ENCODE measurements at places on chromosomes 16 and 17.

DNA sequence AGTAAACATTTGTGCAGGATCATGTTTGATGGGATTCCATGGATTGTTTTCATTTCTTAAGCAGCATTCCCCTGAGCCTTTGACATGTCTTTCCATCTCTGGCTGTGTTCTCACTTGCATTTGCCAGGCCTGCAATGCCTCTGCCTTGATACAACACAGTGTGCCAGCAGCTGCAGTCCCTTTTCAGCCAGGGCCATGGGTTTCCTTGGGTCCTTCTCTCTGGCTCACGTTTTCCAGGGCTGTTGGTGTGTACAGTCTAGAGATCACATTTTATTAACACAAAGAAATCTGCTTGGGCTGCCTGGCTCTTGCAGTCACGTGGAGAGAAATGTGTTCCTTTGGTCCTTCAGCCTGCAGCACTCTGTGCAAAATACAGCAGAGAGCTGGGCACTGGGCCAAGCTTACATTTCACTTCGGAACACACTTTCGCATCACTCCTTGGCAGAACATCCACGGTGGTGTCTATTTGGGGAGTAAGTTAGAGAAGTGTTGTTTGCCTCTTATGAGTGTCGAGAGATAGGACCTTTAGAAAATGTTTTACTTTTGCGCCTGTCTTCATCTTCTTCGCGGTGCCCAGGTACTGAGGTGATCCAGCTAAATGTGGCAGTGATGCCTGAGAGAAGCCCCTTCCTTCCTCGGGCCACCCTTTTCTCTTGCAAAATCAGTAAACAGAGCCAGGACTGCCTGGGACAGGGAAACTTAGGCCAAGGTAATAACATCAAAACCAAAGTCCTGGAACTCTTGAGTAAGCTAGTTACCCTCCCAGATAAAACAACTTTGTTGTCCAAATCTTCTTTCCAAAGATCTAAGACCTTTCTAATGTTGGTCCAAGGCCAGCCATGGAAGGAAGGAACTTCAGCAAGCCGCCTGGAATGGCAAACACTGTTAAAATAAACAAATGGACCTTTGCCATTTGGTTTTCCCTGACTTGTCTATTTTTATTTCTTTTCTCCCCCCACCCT is 20.9 kb downstream of the HLF start:
- peak; percentile 92 for DNase-seq

GRCh38 chr16:20675488-20676267 is 21.8 kb downstream of the ACSM1 start:
- peak; percentile 7 for DNase-seq

DNA sequence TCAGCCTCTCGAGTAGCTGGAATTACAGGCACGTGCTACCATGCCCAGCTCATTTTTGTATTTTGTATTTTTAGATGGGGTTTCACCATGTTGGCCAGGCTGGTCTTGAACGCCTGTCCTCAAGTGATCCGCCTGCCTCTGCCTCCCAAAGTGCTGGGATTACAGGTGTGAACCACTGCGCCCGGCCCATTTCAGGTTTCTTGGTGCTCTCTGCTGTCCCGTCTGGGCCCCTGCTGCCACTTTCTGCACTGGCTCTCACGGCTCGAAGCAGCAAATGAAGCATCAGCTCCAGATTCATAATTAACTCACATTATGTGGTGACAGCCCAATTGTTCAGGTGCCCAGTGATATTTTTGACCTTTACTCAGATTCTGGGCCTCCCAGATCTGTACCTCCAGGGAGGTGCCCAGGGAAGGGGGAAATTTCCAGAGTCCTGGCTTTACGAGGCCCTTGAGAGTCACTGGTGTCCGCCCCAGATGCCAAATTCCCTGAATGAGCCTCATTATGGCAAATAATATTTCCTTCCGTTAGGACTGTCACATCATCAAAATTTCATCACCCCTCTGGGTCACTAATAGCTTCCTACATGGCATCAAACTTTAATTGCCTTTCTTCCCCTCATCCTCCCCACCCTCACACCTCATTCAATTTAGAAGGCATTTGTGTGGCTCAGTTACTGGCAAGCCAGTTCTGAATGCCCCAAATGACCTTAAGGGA is 9.0 kb downstream of the SDK2 start:
- DNase-seq = no peak

DNA sequence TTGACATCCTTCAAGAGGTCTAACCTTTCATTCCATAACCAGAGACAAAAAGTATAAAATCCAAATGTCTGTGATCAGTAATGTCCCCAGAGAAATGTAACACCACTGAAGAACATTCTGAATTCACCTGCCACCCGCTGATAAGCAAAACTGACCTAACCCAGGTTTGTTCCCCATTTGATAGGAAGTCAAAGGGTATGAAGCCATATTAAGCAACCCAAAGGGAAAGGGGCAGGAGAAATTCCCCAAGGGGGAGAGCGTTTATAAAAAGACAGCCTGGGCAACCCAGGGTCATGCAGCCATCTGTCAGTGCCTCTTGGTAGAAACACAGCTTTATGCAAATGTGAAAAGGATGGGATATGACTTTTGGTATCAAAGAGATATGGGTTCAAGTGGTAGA is 30.7 kb upstream of the PIK3R6 start:
- no peak for DNase-seq

DNA sequence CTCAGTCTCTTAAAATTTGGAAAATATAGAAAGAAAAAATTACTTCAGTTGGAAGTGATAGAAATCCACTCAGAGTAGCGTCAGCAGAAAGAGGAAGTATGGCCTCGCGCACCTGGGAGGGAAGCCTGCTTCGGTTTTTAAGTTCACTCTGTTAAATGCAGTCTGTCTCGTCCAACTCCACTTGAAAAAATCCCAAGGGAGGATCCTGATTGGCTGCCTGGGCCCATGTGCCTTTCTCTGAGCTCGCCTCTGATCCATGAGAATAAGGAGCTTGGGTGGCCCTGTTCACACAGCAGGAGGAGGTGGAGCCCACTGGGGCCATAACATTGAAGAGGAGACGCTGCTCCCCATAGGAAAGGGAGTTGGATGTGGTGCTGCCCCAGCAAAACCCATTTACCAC is 40.7 kb downstream of the DNAJA2 start:
- DNase-seq = no peak

GRCh38 chr17:19299214-19299747 is 62.1 kb downstream of the EPN2 start:
- no peak for DNase-seq

DNA sequence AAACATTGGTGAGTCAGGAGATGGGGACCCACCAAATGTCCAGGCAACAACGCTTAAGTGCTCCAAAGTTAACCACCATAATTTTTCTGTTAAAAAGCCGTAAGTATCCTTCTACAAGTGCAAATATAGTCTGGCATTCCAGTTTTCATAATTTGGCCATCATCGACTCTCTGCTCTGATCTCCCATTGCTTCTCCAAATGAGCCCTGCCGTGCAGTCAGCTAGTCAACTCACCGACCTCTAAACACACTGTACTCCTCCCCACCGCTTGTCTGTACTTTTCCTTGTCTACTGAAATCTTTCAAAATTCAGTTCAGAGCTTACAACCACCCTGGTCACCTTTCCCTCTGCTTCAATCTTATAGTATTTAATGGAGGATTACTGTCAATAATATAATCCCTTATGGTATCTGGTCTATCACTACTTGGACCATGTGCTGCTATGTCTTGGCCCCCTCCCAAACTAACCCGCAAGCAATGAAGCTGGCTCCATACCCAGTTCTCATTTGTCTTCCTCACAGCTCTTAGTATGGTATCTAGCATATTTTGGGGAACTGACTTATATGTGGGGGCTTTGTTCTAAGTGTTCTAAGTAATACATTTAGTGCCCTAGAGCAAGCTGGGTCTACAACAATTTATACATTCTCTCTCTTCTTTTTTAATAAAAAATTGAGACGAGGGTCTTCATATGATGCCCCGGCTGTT is 52.7 kb upstream of the SLC25A19 start:
- DNase-seq = no peak

GRCh38 chr17:49914096-49914490 is 54.9 kb upstream of the DLX4 start:
- no peak for DNase-seq

DNA sequence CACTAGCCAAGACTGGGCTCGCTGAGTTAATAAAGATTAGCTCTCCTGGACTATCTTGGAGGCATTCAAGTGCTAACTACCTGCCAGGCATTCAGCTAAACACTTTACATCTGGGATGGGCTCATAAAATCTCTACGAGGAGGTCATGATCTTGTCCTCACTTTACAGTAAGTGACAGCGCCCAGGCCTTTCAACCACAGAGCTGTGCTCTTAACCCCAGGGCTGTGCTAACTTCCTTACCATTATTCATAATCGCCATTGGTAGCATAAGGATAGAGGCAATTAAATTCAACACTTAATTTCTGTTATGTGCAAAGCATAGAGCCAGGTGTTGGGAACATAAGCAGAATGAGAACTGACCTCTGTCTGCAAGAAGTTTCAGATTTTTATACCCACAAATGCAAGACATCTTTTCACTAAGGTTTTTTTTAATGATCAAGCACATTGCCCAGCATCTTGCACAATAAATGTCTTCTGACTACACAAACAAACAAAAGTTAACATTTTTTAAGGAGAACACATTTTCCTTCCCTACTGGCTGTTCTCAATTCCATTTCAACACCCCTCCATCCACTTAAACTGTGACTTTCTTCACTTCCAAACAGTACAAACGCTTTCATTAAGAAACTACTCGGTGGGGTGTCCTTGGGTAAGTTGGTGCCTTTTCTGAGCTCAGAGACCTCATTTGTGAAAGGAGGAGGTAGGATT is 172.3 kb downstream of the C16orf78 start:
- no peak for DNase-seq

GRCh38 chr17:44444735-44445105 is 55.3 kb upstream of the ITGA2B start:
- DNase-seq = peak; percentile 94

GRCh38 chr17:64781014-64781756 is 119.1 kb upstream of the SMURF2 start:
- DNase-seq = peak; percentile 53

Data from iris pigment epithelial cell (primary cell).